CD8-positive, alpha-beta T cell (primary cell): ENCODE measurements at places on chromosomes 5 and 9.

- no peak for DNase-seq
Observed at GRCh38 chr9:136690806-136691261, 3.6 kb upstream of the AGPAT2 start.

GRCh38 chr9:35481347-35481975, 8.4 kb upstream of the RUSC2 start:
- no peak for DNase-seq

DNA sequence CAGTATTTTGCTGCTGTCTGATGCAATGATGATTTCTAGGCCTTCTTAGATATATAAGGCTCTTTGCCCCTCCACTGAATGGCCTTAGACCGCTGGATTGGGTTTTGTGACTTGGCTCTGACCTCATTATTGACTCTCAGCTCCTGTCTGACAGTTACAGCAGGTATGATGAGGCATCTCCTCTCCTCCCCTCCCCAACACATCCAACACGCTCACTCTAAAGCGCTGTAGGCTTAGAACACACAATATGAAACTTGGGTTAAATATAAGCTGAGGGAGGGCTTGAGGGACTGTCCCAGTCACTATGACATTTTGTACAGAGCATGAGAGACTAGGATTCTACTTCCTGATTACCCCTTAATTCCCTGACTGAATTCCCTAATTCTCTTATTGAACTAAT, 18.8 kb upstream of the CER1 start:
- no peak for DNase-seq

GRCh38 chr9:98357921-98358535, 102.6 kb upstream of the TBC1D2 start:
- no peak for DNase-seq

- no peak for DNase-seq
Observed at GRCh38 chr9:87516222-87516925, 18.7 kb downstream of the DAPK1 start.

GRCh38 chr9:121267689-121268597, at the start of gene GSN:
GSN (plus strand) TSS chr9:121268162; CDS start chr9:121301972, 33,810 bp downstream.
- peak; percentile 41 for DNase-seq

DNA sequence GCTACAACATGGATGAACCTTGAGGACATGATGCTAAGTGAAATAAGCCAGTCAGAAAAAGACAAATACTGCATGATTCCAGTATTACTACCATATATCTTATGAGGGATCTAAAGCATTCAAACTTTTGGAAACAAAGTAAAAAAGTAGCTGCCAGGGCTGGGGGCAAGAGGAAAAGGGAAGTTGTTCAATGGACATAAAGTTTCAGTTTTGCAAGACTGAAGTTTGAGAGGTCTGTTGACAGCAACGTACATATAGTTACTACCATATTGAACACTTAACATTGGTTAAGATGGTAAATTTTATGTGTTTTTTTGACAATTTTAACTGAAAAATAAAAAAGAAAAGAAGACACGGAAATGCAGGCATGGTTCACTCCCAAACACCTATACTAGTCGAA, 77.6 kb downstream of the MAPKAP1 start:
- DNase-seq = no peak

DNA sequence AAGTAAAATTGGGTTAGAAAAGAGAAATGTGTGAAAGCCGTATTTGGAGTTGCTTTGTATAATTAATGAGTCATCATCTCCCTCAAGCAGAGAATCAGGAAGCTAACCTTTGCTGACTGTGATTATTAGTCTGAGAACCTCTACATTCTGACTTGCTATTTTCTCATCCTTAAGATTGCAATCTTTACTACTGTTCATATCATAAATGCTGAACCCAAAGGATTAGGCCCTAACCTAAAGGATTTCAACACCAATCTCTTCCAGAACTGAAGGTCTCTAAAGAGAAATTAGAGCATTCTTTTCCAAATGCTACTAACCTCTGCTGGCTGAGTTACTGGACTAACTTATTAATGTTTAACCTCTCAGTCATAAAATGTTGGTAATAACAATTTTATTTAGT, 538.1 kb upstream of the MEF2C start:
- no peak for DNase-seq

DNA sequence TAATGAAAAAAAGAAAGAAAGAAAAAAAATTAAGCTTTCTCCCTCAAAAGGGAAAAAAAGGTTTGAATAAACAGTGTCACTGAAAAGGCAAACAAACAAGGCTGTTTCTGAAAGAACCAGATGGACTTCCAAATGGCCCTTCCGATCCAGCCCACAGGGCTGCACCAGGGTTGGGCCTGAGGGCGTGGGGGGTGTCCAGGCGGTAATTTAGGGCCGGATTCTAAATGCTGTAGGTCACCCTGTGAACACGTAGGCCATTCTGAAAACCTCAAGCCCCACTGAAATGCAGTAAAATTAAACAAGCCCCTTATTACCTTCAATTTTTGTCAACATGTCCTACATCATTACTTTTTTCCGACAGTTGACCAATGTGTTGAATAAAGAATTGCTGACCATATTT, 132.1 kb downstream of the HSD17B3 start:
- DNase-seq = no peak

GRCh38 chr9:5112646-5113045, 72.8 kb downstream of the INSL6 start:
- no peak for DNase-seq

DNA sequence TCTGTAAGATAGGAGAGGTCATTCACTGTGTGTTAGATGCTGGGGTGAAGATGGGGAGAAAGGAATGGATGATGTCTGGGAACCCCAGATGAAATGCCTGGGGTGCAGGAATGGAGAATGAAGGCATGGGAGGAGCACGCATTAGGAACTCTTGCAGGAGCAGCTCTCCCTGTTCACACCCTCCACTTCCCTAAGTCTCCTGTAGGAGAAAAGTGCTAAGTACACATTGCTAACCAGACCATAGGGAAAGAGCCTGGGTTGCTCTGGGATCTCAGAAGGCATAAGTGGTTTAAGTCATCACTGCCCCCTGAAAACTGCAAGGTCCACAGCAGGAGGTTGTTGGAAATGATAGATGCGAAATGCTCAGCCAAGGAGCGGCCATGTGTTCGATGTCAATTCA, 163.1 kb downstream of the SEC61B start:
- DNase-seq = no peak

DNA sequence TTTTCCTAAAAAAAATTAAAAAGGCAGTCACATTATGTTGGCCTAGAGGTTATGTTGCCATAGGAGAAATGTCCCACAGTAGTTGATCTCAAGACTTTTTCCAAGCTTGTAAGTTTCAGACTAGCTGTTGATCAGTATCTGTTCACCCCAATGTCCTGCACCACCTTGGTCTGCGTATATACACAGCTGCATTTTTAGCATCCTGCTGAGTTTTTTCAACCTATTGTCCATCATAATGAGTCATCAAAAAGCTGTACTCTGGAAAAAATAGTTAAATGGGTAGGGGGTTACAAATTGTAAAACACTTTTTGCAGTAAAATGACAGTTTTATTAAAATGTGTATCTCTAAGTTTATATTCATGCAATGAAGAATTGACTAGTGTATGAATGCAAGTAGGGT, 53.2 kb upstream of the TMEM171 start:
- DNase-seq = no peak

GRCh38 chr9:95742821-95743220, 132.7 kb upstream of the ERCC6L2 start:
- DNase-seq = no peak

- no peak for DNase-seq
Observed at GRCh38 chr9:8179381-8180053, 379.9 kb upstream of the DMAC1 start.

DNA sequence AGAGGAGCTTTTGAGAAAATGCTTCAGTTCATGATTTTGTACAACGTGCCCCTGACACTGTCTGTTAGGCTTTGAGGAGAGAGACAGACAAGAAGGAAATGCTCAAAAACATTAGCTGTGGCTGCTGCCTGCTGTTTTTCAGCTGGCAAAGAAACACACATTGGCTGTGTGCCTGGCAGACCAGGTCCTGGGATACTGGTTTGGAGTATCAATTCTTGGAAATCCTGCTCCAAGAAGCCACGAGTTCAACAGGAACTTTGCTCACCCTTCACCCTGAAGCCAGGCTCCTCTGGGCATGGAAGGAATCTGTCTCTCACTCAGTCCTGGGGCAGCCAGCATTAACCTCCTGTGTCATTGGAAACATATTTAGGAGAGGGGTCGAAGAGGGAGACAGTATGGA, 245.5 kb downstream of the AUH start:
- no peak for DNase-seq

GRCh38 chr5:171867786-171868185, 82.2 kb downstream of the SMIM23 start:
- DNase-seq = no peak

DNA sequence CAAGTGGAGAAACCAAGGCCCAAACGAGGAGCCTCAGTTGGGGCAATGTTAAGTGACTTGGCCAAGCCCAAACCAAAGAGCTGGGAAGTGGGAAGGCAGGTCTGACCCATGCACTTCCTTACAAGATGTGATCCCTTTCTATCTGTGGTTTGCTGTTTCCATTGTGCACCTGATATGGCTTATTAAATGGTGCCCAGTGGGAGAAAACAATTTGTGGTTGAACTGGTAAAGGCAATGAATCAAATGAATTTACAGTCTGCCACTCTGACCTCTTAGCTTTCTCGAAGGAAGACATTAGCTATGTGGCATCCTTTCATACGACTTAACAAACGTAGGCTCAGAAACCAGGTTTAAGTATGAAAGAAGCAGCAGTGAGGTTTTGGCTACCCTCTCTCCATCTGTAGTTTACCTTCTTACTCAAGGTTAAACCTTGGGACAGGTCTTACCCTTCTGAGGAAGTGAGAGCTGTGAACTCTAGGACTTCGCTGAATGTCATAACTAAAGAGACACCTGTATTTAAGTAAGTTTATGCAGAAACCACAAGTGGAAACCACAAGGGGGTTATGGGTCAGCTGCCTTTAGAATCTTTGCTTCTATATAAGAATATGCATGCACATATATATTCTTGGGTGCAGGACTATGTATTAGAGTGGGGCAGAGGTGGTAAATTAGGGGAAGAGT, 100.5 kb upstream of the SPATA31D4 start:
- DNase-seq = no peak

- no peak for DNase-seq
Observed at GRCh38 chr5:154311362-154311761, 120.8 kb downstream of the GALNT10 start.

- DNase-seq = no peak
Observed at GRCh38 chr9:130110596-130111021, 56.9 kb downstream of the GPR107 start.

- DNase-seq = no peak
Observed at GRCh38 chr5:42387563-42387962, 35.7 kb upstream of the GHR start.

DNA sequence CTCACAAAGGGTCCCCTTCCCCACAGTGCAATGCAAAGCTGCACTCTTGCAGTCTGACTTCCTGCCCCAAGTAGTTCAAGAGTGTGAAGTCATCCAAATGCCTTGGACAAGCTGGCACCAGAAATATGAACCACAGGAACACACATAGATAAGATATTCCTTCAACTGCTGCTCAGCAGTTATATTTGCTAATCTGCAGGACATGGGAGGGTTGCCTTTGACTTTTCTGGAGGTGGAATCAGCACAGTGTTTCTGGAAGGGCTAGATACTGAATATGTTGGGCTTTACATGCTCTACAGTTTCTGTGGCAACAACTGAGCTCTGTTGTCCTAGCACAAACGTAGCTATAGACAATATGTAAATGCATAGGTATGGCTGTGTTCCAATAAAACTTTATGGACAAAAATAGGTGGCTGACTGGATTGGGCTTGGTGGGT, 96.7 kb upstream of the PCA3 start:
- DNase-seq = no peak

- DNase-seq = no peak
Observed at GRCh38 chr9:134337469-134337868, 11.2 kb downstream of the RXRA start.

GRCh38 chr5:139806726-139807646, 11.4 kb downstream of the PSD2 start:
- DNase-seq = no peak

GRCh38 chr5:157388111-157388710, 71.8 kb upstream of the NIPAL4 start:
- no peak for DNase-seq

GRCh38 chr9:110728058-110728457, 59.5 kb downstream of the MUSK start:
- no peak for DNase-seq

DNA sequence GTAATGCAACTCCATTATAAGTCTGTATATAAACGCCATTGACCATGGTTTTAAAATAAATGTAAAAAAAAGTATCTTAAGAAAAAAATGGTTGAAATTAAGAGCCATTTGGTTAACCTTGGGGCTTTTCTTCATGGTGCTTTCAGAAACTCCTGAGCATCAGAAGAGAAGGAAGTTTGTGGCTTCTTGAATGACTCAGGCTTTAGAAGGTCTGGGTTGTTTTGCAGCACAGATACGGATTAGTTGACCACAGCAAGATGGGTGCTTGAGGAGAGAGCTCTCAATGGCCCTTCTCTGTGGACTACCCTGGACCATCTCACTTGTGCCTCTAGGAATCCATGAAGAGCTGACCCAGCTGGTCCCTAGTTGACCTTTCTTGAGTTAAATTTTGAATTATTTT, 189.5 kb downstream of the TMEM38B start:
- DNase-seq = no peak

DNA sequence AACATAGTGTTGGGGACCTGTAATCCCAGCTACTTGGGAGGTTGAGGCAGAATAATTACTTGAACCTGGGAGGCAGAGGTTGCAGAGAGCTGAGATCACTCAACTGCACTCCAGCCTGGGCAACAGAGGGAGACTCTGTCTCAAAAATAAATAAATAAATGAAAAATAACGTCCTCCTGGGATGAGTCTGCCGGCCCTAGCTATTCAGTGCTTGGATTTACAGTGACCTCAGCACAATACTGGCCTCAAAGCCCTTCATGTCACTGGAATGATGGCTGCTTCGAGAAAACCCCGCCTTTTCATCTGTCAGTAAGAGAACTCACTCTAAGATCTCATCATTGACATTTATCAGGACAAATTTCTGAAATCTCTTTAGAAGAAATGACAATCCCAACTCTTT, 35.5 kb downstream of the SOX30 start:
- DNase-seq = no peak

GRCh38 chr9:91803151-91803940, 146.7 kb downstream of the ROR2 start:
- no peak for DNase-seq

GRCh38 chr9:75148561-75148960, 60.2 kb downstream of the OSTF1 start:
- no peak for DNase-seq

- no peak for DNase-seq
Observed at GRCh38 chr9:71931166-71931565, 19.7 kb downstream of the C9orf85 start.

DNA sequence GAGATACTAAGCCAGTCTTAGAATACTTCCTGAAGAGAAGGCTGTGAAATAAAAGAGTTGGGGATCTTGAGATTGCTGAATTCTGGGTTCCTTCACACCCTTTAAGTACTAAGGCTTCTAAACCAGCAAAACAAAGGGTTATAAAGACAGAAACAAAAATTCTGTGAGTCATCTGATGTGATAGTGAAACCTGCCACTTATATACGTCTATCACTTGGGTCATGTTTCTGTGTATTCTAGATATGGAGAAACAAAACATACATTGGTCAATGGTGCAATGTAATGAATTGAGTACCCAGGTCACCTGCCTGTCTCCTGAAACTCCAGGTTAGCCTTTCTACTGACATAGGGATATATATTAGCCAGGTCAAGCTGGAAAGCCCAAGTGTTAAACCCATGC, 319.3 kb upstream of the GRAMD2B start:
- DNase-seq = no peak

GRCh38 chr5:170570476-170570875, 66.7 kb downstream of the KCNIP1 start:
- no peak for DNase-seq

GRCh38 chr9:78292716-78293497, 4.0 kb upstream of the PSAT1 start:
- DNase-seq = peak; percentile 20
